ENCODE measurements at places on chromosomes 13 and 19.

- DNase-seq, result no peak
These were observed 21.3 kb upstream of the SLC7A9 start for GRCh38 chr19:32890841-32891240.

DNA sequence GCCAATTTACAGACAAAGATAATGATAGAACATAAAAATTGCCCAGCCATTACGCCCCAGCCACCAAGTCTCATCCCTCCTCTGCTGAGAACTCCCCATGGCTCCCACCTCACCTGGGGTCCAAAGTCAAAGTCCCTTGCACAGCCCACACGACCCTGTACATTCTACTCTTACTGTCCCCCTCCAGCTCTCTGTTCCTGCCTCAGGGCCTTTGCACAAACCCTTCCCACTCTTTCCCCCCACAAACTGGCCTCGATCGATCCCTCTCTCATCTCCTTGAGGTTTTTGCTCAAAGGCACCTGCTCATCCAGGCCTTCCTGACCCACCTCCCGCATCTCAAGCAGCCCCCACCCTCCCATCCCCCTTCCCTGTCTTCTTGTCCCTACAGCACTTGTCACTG, 1.3 kb downstream of the DOCK6 start:
- no peak for DNase-seq

DNA sequence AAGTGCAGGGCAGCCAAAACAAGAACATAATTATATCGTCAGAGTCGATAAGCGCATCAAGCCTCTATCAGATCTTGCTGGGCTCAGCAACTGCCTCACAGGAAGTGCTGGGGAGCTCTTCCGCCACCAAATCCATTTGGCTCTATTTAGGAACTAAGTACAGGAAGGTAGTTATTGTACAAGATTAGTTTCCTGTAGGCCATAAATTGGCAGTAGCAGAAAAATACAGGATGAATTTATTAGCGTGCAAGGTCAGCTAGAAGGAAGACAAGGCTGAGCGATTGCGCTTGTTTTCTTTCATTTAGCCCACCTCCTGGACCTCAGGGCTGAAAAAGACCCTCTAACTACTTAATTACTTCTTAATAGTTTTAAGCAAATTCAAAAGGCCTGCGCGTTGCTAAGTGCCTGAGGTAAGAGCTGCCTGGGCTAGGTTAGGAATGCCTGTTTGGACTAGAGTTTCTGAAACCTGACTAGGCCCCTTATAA, 118.5 kb downstream of the IRS2 start:
- no peak for DNase-seq

DNA sequence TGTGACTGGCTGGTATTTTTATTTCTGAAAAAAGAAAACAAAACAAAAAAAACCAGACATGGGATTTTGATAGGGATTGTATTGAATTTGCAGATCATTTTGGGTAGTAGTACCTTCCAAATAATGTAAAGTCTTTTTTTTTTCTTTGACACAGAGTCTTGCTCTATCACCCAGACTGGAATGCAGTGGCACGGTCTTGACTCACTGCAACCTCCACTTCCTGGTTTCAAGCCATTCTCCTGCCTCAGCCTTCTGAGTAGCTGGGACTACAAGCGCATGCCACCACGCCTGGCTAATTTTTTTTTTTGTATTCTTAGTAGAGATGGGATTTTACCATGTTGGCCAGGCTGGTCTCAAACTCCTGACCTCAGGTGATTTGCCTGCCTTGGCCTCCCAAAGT, 4.2 kb downstream of the ZNF101 start:
- no peak for DNase-seq

- no peak for DNase-seq
These were observed 245.1 kb downstream of the KCTD12 start for GRCh38 chr13:76641056-76641455.
